Temporal lobe (tissue), 4 donors: ENCODE measurements at places on chromosomes 5 and 9. TPM values are rescaled to one million over a fixed set of nuclear protein-coding genes. Genes with fewer than 3 reads are reported as not detected.

Gene PLEKHG4B
- 4.7 TPM for total RNA-seq

Gene IL3
- not detected for total RNA-seq

Gene STKLD1
- total RNA-seq = 1.2 TPM

Gene NSG2
- total RNA-seq = 671 TPM

Gene CDC25C
- total RNA-seq = 0.98 TPM

Gene SLC25A2
- total RNA-seq = not detected

Gene PCDHGB4
- 12.8 TPM for total RNA-seq

Gene MPDZ
- 42.3 TPM for total RNA-seq

Gene MAMDC2
- total RNA-seq = 2.5 TPM

Gene DMRT2
- not detected for total RNA-seq

Gene ADAMTS12
- 2.0 TPM for total RNA-seq
